Amniotic epithelial cell (primary cell): ENCODE measurements at places on chromosomes 13 and 19.
A peak's percentile ranks its signal among the peaks of the same experiment; 100 is the strongest.

GRCh38 chr19:17626456-17627015 is 61.6 kb downstream of the UNC13A start:
- DNase-seq = no peak

DNA sequence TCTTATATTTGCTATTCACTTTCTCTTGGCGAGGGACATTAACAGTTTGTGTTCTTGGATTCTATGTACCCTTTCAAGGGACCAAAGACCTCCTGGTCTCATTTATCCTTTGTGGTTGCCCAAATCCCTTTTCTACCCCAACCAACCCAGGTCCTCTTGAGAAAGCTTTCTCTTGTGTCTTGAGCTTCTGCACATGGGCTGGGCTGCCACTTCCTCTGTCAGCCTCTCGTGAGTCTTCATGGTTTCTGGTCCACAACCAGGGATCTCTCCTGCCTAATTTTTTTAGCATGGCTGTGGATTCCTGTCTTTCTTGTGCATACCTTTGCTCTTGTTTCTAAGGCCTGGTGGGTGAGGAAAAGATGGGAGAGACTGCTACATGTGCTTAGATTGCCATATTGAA is 14.9 kb downstream of the TIMM13 start:
- DNase-seq = no peak

DNA sequence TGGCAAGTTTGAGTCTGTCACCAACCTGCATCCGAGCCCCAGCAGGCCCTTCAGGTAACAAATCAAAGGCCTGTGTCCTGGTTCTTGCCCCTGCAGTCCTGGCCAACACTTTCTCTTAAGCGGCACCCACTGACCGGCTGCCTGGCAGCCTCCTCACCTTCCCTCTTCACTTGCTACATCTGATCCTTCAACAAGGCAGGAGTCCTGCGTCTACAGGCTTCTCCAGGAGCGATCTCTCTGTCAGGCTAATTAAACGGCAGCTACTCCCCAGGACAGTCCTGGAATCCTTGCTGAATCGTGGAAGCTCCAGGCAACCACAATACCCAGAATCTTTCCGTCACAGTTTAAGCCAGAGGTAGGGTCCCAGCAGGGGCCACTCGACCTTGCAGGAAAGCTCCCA is 41.1 kb upstream of the GAS6 start:
- no peak for DNase-seq

GRCh38 chr19:7678971-7679751 is 1.5 kb upstream of the TRAPPC5 start:
- no peak for DNase-seq

GRCh38 chr13:114058051-114058867 is 74.2 kb downstream of the RASA3 start:
- no peak for DNase-seq

GRCh38 chr13:69970520-69970919 is 137.1 kb upstream of the ATXN8OS start:
- DNase-seq = peak; percentile 10

GRCh38 chr19:29492769-29493168 is 33.0 kb upstream of the VSTM2B start:
- DNase-seq = no peak

DNA sequence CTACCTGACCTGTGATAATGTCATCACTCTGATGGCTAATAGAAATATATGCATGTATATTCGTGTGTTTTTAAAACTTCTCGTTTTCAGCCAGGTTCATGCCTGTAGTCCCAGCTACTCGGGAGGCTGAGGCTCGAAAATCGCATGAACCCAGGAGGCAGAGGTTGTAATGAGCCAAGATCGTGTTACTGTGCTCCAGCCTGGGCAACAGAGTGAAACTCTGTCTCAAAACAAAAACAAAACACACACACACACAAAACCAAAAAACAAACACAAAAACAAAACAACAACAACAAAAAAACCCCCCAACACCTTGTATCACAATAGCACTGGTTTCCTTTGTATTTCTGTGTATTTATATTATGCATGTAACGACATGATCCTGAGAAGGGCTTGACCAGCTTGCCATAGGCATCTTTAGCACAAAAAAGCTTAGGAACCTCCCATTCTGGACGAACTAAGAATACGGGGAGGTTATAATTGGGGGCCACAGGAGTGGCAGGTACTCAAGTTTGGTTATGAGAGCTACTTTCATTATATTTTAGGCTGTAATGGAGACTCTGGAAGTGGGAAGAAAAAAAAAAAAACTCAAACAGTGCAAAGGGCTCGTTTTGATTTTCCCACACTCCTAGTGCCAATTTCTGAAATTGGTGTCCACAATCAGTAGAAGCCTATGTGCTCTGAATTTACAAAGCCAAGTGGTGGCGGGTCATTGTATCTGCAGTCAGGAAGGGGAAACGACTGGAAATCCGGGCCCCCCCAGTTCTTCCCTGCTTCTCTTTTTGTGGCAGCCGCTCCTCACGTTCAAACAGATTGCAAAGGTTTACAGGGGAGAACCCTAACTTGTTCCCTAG is 1.2 kb upstream of the ACP7 start:
- DNase-seq = no peak

DNA sequence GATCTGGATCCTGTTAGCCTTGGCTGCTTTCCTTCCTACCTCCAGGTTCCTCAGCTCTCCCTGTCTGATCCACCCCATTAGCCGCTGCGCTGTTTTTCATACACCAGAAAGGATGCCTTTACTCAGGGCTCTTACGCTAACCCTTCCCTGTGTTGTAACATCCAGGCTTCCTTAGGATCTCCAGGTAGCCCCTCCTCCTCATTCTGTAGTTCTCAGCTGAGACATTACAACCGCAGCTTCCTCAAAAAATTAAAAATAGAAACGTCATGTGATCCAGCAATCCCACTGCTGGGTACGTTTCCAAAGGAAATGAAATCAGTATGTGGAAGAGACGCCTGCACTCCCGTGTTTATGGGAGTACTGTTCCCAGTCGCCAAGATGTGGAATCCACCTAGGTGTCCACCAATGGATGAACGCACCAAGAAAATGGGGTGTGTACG is 18.4 kb upstream of the MYADM start:
- peak; percentile 80 for DNase-seq

GRCh38 chr19:49554701-49555181 is 25.6 kb downstream of the NOSIP start:
- peak; percentile 27 for DNase-seq

GRCh38 chr13:46150134-46150693 is 31.8 kb downstream of the LCP1 start:
- DNase-seq = no peak

GRCh38 chr13:97359181-97360057 is 74.5 kb upstream of the RAP2A start:
- DNase-seq = peak; percentile 87

DNA sequence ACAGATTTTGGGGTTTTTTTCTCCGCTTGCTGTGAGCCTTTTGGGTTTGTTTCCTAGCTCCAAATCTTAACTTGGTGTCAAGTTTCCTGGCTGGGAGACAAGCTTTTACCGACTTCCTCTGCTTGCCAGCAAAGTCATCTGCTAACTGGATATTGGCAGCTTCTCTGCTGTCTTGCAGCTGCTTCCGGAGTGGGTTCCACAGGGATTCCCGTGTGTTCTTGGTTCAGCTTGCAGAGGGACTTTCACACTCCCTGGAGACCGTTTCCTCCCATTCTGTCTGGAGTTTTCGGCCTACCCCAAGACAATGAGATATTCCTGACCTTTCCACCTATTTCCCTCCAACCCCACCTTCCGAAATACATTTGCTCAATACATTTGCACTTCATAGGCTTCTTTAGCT is 2.2 kb upstream of the COLGALT1 start:
- DNase-seq = peak; percentile 40

DNA sequence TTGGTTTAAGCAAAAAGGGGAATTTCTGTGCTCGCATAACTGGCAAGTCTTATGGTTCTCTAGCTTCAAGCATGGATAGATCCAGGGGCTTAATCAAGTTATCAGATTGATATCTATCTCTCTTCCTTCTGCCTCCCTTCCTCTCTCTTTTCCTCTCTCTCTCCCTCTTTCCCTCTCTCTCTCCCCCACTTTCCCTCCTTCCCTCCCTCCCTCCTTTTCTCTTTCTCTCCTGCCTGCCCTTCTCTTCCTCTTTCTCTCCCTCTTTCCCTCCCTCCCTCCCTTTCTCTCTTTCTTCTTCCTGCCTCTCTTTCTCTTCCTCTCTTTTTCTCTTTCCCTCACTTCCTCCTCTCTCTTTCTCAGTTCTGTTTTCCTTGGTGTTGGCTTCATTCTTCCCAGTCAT is 195.8 kb downstream of the HS6ST3 start:
- no peak for DNase-seq

- DNase-seq = peak; percentile 87
Measured at GRCh38 chr13:74115133-74115532, 19.1 kb downstream of the KLF12 start.

- no peak for DNase-seq
Measured at GRCh38 chr13:30134578-30134977, 172.8 kb downstream of the KATNAL1 start.

- DNase-seq = no peak
Measured at GRCh38 chr13:114230575-114230974, 4.1 kb upstream of the CDC16 start.

DNA sequence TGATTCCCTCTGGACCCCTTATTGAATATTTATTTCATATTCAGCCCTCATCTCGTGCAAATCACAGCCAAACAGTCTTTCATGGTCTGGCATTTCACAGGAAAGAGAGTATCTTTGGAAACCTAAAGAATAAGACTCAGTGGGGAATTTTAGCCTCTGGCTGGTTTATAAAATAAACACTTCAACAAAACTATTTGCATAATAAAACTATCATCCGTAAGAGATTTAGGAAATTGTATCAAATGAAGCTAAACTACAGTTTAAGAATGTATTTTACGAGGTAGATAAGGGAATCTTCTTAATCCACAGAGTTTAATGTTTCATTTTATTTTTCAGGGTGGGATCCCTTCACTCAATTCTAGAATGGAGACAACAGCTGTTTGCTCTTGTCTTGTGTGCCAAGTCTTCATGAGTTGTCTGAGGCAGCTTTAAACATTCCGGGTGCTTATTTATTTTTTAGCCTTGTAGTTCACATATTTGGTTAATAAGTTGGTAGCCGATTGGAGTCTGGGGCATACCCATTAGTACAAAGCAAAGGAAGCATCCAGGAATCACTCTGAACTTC is 634.4 kb upstream of the KLF12 start:
- no peak for DNase-seq

DNA sequence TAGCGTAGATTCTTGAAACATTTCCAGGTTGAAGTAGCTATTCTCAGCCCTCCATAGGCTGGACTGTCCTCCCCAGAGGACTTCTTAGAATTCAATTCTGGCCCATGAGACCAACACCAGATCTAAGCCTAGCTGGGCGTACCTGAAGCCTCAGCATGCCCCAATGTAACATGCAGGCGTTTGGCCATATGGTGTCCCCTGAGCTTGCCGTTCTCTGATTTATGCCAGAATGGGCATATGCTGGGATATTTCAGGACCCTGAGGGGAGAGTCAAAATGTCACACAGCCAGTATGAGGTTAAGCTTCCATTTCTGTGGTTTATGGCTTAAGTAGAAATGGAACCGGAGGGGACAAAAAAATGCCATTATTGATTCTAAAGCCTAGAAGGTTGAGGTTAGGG is 317.7 kb upstream of the OBI1 start:
- no peak for DNase-seq
